ENCODE measurements at places on chromosomes 6 and 20.

- no peak overlapping the region for H3K4me3 ChIP-seq
- H3K4me1 ChIP-seq = no peaks in the 10 kb centered on the region
- peaks cover 3% of the 10 kb centered on the region for H3K27me3 ChIP-seq
- H3K27ac ChIP-seq = no peak overlapping the region
- DNase-seq = no peak
These were observed 15.4 kb downstream of the SH3BGRL2 start for GRCh38 chr6:79646561-79646960.

GRCh38 chr6:161353208-161353613 lies 79.3 kb upstream of the AGPAT4 start:
- H3K27me3 ChIP-seq = no peaks in the 10 kb centered on the region
- no peak for DNase-seq
- no peak overlapping the region for H3K27ac ChIP-seq
- H3K4me3 ChIP-seq = no peak overlapping the region
- no peaks in the 10 kb centered on the region for H3K36me3 ChIP-seq

- peak; percentile 71 for DNase-seq
- peaks cover 24% of the 10 kb centered on the region for H3K36me3 ChIP-seq
- no peaks in the 10 kb centered on the region for H3K27me3 ChIP-seq
- H3K27ac ChIP-seq = peak overlapping the region; percentile 90
- peak overlapping the region; percentile 43 for H3K4me3 ChIP-seq
These were observed 1.1 kb downstream of the CEBPB start for GRCh38 chr20:50191544-50192363.

- H3K4me3 ChIP-seq = no peak overlapping the region
- peaks cover 35% of the 10 kb centered on the region for H3K4me1 ChIP-seq
- no peak overlapping the region for H3K27ac ChIP-seq
- peak; percentile 64 for DNase-seq
- H3K36me3 ChIP-seq = peaks cover 7% of the 10 kb centered on the region
These were observed 4.9 kb upstream of the DEK start for GRCh38 chr6:18269253-18269652.

DNA sequence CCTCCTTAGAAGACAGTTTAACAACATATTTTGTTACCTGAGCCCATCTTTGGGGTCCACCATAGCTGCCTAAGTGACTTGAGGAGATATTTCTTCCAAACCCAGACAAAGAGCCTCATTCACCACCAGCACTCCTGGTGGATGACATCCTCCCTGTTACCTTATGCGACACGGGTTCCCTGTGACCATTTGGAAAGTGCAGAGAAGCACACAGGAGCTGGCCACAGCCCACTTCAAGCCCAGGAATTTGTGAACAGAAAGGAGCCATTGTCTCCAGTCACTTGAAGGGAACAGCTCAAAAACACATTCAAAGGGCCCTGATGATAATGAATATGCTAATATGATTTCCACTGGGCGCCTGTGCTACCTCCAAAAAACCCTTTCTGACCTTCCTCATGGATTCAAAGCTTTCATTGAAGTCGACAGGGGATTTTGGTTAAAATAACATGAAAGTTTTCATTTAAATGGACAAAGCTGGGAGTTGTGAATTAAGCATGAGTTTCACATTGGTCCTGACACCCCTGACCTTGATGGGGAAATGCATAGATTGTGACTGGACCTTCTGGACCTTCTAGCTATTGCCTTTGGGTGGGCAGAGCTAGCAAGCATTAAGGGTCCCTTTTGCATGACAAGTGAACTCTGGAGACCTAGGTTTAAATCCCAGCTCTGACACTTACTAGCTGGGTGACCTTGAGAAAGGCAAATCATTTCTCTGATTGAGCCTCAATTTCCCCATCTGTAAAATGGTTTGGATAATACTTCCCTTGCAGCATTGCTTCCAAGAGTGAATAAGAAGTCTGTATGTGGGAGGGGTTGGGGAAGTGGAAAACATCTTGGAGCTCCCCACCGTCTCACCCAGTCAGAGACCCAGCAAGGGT lies 83.3 kb upstream of the SIRPA start:
- H3K36me3 ChIP-seq = no peaks in the 10 kb centered on the region
- peaks cover 29% of the 10 kb centered on the region for H3K27me3 ChIP-seq
- no peak overlapping the region for H3K4me3 ChIP-seq
- DNase-seq = no peak

- peaks cover 23% of the 10 kb centered on the region for H3K27me3 ChIP-seq
- H3K36me3 ChIP-seq = no peaks in the 10 kb centered on the region
- no peak overlapping the region for H3K27ac ChIP-seq
- no peak overlapping the region for H3K4me3 ChIP-seq
- DNase-seq = no peak
- H3K4me1 ChIP-seq = no peaks in the 10 kb centered on the region
These were observed 209.9 kb downstream of the ALDH8A1 start for GRCh38 chr6:134740027-134740373.
